ENCODE measurements at places on chromosomes 5 and 9. TPM values are rescaled to one million over a fixed set of nuclear protein-coding genes. Genes with fewer than 3 reads are reported as not detected.
A peak's percentile ranks its signal among the peaks of the same experiment; 100 is the strongest.

DNA sequence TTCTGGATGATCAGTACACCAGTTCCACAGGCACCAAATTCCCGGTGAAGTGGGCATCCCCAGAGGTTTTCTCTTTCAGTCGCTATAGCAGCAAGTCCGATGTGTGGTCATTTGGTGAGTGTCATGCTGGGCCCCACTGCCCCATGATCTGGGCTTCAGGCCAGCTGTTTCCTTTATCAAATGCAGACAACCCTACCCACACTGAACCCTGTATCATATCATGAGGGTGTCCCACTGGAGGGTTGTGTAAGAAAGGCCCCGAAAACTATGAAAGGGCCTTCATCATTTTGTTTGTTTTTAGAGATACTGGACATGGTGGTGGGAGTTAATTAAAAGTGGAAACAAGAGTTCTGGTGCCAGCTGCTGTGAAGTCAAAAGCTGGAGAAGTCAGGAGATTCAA lies 20.0 kb upstream of the CYFIP2 start:
- no peak for DNase-seq

DNA sequence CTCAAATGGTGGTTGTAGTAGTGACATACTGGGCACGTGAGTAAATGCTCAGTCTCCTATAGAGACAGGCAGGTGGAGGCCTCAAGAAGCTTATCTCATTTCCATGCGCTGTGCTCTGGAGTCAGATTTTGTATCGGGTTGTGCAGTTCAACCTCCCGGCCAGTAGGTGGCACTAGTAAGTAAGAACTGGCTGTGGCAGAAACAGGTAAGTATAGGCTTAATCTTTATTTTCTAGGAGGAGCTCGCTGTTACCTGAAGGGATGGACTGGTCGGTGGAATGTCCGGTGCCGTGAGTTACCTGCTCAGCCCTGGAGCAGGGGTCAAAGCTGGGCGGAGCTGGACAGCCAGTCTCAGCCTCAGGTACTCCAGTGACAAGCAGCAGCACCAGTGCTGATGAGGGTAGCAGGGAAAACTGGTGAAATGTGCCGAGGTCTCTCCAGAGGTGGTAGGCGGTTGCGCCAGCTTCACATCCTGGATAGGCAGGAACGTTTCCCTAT lies 880.1 kb upstream of the SEMA6A start:
- peak; percentile 49 for DNase-seq

GRCh38 chr5:171599411-171599810 lies 180.0 kb downstream of the FGF18 start:
- peak; percentile 84 for DNase-seq

- no peak for DNase-seq
Observed at GRCh38 chr5:90844931-90845330, 286.3 kb downstream of the ADGRV1 start.

- peak; percentile 59 for DNase-seq
Observed at GRCh38 chr9:77977210-77977611, 54.4 kb downstream of the GNAQ start.

- DNase-seq = no peak
Observed at GRCh38 chr5:168327019-168327421, 35.6 kb downstream of the WWC1 start.

GRCh38 chr9:69213647-69214046 lies 39.6 kb downstream of the TJP2 start:
- no peak for DNase-seq

GRCh38 chr5:65103756-65104440 lies 335.2 kb downstream of the CWC27 start:
- peak; percentile 18 for DNase-seq

DNA sequence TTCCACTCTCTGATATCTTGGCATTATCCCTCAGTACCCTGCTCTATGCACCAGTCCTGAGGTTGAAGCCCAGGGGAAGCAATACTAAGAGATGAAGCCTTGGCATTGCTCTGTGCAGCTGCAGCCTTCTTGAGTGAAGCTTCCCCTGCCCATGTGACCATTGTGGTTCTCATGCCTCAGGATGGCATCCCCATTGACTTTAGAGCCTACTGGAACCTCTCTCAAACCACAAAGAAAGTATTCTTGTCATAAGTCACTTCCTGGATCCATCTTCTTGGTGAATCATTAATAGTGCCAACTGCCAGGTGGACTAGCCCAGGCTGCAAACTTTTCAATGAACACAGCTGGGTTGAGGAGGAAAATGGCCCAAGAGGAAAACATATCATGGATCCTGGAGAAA lies 283.9 kb upstream of the RFX3 start:
- DNase-seq = no peak

DNA sequence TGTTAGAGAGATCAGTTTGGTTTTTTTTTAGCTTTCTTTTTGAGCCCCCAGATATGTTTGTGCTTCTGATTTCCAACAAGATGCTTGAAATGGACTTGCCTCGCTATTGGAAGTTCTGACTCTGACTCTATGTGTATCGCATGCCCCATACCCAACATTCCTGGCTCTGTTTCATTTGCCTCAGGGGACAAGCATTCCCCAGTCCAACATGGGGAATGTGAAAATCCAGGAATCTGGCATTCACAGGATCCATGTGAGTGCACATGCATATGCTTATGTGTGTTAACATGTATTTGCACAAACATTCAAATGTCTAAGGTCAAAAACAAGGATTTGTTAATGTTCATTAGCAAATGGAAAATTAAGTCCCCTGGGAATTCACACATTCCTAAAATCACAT lies 233.9 kb downstream of the TLR4 start:
- no peak for DNase-seq

- no peak for DNase-seq
Observed at GRCh38 chr5:96809921-96810320, 2.2 kb upstream of the ERAP1 start.

- DNase-seq = peak; percentile 73
Observed at GRCh38 chr9:120877276-120878034, 467 bp upstream of the PHF19 start.

Gene SPINK5
- total RNA-seq = 0.82 TPM

Gene AK6
- total RNA-seq = 38.0 TPM

Gene ANKRD34B
- not detected for total RNA-seq

DNA sequence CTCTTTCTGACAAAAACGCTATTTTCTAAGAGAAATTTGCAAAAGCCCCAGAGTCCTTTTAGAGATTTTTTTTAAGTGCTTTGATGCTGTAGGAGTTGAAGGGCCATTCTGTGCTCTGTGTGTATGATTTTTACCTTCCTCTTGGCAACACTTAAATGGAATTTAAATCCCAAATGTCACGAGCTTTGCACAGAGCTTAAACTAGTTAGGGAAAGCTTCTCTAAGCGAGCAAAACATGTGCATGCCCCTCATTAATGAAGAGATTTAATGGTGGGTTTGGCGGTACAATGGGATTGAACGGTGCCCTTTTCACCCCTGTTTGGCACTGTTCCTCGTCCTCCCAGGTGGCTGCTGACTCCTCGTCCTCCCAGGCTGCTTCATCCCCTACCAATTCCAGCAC lies 220.7 kb downstream of the DRD1 start:
- no peak for DNase-seq

DNA sequence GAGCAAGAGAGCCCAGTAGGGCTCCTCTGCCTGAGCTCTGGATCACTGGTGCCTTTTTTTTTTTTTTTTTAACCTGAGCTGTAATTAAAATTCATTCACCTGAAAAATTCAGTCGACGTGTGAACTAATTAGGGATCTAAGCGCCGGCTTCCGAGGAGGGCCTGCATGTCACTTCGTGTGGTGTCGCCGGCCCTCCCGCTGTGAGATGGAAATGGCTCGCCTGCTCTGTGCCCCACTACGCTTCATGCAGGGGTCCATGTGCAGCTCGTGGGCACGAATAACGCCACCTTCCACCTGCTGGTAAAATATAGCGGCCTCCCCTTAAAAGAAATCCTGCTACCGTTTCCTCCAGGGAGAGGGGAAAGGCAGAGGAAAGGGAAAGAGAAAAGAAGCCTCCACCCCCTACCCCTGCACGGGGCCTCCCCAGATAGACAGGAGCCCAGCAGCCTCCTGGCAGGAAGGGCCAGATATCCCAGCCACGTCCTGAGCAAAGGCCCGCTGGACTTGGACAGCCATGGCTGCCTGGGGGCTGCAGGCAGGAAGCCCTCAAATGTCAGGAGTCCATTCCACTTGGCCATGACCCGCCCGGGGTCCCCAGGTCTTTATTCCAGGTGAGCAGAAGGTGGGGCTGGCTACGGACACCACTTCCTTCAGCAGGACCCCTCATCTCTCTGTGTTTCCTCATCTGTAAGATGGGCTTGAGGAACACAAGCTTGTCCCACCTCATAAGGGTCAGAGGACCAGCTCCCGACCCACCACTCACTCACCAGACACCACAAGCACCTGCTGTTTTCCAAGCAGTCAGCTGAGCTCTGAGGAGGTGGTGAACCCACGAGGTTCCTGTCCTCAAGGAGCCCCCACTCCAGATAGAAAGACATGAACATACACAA lies 38.2 kb upstream of the ZNF354A start:
- no peak for DNase-seq

DNA sequence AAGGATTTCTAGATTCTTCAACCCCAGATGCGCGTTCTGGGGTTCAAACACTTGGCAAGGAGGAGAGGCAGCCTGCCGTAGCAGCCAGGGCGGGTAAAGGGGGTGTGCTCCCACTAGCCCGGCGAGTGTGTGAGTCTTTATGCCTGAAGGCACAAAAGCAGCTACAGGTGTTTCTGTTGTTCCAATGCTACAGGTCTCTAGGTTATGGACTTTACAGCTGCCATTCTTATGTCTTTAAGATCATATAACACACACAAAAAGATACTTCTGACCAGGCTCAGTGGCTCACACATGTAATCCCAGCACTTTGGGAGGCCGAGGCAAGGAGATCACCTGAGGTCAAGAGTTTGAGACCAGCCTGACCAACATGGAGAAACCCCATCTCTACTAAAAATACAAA lies 133.6 kb upstream of the RETREG1 start:
- no peak for DNase-seq

DNA sequence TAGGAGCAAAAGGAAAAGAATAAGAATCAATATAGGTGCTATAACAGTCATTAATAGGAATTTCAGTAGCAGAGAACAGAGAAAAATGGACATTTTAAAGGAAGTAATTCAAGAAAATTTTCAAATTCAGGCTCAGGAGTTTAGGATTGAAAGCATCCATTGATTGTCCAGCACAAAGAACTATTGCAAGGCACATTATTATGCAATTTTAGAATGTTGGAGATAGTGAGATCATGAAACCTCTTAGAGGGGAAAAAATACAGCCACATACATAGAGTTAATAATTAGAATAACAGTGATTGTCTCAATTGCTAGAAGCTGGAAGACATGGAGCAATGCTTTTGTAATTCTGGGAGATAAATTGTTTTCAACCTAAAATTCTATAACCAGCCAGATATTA lies 31.5 kb downstream of the CNTLN start:
- no peak for DNase-seq

Gene PRDM9
- total RNA-seq = not detected

DNA sequence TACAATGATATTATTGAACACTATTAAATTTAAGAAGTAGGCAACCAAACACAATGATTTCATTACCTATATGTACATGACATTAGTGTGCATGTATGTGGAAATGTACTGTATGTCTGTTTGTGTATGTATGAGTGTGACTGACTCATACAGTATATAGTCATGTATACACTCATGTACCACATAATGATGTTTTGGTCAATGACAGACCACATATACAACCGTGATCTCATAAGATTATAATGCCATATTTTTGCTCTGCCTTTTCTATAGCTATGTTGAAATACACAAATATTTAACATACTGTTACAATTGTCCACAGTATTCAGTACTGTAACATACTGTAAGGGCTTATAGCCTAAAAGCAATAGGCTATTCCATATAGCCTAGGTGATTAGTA lies 19.7 kb downstream of the SVEP1 start:
- DNase-seq = no peak

- DNase-seq = no peak
Observed at GRCh38 chr5:148899993-148900392, 73.6 kb downstream of the ADRB2 start.

DNA sequence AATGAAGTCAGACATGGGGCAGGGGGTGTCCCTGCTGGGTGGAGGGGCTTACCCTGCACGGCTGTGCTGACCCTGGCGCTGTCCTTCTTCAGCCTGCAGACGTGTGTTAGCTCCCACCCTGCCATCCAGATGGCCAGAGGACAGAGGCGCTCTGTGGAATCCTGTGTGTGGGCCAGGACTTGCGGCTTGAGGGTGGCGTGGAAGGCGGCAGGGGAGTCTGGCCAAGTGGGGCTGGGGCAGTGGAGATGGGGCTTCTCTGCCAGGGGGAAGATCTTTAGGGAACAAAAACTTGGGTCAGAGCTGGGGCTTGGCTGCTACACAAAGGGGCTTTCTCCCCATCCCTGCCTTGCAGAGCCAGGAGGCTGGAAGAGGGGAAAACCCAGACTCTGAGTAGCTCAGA lies 46.5 kb upstream of the SYNPO start:
- DNase-seq = peak; percentile 58

- no peak for DNase-seq
Observed at GRCh38 chr9:138096519-138096845, 218.9 kb downstream of the CACNA1B start.
